ENCODE measurements at places on chromosomes 5 and 9. TPM values are rescaled to one million over a fixed set of nuclear protein-coding genes. Genes with fewer than 3 reads are reported as not detected.

DNA sequence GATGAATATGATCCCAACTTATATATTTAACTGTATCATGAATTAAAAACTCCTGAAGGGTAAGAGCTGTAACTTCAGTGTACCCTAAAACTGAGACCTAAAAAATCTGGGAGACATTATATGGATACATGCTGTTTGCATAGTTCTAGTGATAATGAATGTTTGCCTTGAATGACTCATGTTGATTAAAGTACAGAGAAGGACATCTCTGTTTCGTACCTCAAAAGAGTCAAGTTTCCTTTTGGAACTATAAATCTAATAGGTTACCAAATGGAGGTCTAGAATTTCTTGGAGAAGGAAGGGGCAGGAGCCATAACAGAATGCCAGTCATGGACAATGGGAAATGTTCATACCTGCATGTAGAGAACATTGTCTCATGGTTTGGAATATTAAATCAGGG is 168.1 kb downstream of the SNCAIP start:
- no peak overlapping the region for H3K4me3 ChIP-seq
- DNase-seq, result no peak
- no peaks in the 10 kb centered on the region for H3K27me3 ChIP-seq
- no peaks in the 10 kb centered on the region for H3K4me1 ChIP-seq
- no peak overlapping the region for H3K27ac ChIP-seq
- no peaks in the 10 kb centered on the region for H3K36me3 ChIP-seq

DNA sequence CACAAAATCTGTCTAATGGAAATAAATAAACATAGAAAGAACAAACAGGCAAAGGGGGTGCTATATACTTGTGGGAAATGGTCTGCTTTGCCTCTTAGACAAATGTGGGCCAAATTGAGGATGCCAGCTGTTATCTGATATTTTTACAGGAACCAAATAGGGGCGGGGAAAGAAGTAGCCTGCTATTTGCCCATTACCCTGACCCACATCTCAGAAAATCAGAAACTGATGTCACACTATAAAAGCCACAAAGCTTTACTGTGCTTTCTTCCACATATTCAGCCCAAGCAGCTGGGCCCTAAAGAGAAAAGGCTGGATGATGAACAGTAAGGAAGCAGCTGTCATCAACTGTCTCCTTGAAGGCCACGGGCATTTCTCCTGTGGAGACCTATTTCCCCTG is 97.3 kb downstream of the ELAVL2 start:
- no peak overlapping the region for H3K27ac ChIP-seq
- DNase-seq, result no peak
- no peaks in the 10 kb centered on the region for H3K27me3 ChIP-seq

Gene MCC
- total RNA-seq, result 3.3 TPM

Gene CBY3
- 0.44 TPM for total RNA-seq

Gene PCDHB13
- total RNA-seq, result not detected
